Fibroblast of skin of right quadriceps (primary cell): ENCODE measurements at places on chromosomes 4 and X.
A peak's percentile ranks its signal among the peaks of the same experiment; 100 is the strongest.

DNA sequence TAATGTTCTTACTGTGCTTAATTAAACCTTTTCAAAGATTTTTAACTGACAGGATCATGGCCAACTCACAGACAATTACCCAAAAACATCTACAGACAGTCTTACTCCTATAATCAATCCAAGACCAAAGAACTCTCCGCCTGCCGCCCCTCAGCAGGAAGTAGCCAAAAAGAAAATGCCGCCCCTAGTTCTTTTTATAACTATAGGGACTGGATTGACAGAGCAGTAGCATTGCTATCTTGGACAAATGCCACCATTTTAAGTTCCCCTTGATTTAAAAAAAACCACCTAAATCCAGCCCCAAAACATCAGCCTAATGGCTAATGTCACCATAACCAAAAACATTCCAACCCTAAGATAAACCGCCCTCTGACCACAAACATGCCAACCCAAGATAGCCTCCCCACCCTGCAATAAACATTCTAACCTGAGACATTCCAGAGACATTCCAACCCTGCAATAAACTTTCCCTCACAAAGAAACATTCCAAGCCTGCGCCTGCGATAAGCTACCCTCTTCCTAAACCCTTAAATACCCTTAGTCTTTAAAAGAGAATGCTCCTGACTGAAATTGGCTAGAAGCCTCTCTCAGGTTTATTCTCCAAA lies 77.0 kb downstream of the COQ2 start:
- DNase-seq, result peak; percentile 87

GRCh38 chr4:2442175-2442993 lies 23.6 kb downstream of the CFAP99 start:
- DNase-seq, result no peak

DNA sequence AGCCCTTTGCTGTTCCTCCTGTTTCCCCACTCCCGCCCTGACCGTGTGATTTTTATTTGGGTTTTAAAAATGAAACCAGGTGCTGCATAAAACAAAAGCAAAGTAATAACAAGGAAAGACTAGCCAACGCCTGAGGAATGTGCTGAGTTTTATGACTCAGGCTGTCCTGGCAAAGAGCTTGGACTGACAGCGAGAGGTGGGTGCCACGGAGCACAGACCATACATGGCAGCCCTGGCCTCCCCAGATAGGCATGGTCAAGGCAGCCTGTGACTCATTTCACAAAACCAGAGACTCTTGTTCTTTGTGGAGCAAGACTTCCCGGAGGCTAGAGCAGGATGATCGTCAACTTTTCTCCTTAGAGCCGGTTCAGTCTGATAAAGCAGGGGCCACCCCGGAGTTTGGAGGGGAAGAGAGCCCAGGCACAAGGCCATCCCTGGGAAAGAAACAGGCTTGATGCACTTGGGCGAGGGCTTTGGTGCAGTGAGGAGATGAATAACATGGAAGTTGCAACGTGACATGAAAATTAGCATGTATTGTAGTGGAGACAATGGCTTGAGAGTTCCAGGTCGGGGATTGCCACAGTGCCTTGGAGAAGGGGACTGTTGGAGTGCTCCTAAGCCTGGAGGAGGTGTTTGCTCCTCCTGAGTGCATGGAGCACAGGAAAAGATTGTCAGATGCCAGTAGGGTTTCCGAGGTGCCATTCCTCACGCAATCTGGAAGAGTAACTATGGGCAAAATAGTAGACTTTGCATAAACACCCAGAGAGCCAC lies 54.8 kb downstream of the C4orf51 start:
- DNase-seq, result peak; percentile 96

- no peak for DNase-seq
Observed at GRCh38 chrX:4243759-4244158, 530.3 kb upstream of the PRKX start.
